ENCODE measurements at places on chromosomes 4 and X. TPM values are rescaled to one million over a fixed set of nuclear protein-coding genes. Genes with fewer than 3 reads are reported as not detected.

Gene PDGFRA
- total RNA-seq = 100 TPM

Gene SMIM31
- total RNA-seq = not detected

Gene POU4F2
- total RNA-seq = not detected

Gene SPATA4
- total RNA-seq = 0.20 TPM

Gene ANK2
- 9.2 TPM for total RNA-seq

All from mesothelial cell of epicardium (in vitro differentiated cells).